ENCODE measurements at places on chromosomes 6 and 20. TPM values are rescaled to one million over a fixed set of nuclear protein-coding genes. Genes with fewer than 3 reads are reported as not detected.

DNA sequence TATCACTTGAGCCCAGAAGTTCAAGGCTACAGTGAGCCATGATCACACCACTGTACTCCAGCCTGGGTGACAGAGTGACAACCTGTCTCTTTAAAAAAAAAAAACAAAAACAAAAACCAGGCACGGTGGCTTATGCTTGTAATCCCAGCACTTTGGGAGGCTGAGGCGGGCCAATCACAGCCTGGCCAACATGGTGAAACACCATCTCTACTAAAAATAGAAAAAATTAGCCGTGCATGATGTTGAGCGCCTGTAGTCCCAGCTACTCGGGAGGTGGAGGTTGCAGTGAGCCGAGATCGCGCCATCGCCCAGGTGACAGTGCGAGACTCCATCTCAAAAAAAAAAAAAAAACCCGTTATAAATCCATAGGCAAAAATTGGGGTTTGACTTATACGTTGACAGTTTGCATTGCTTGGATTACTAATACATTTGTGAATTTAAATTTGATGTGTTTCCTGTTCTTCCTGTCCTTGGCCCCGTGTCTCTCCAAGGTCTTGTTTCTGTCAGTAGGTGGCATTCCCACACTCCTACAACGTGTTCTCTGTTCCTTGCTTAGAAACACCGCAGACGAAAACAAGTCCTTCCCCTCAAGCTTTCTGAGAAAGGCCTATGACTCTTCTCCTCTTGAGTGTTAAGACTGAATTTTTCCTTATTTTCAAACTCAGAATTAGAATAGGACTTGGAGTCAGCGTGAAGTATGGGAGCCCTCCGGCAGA, 147.0 kb downstream of the DTNBP1 start:
- DNase-seq: no peak

DNA sequence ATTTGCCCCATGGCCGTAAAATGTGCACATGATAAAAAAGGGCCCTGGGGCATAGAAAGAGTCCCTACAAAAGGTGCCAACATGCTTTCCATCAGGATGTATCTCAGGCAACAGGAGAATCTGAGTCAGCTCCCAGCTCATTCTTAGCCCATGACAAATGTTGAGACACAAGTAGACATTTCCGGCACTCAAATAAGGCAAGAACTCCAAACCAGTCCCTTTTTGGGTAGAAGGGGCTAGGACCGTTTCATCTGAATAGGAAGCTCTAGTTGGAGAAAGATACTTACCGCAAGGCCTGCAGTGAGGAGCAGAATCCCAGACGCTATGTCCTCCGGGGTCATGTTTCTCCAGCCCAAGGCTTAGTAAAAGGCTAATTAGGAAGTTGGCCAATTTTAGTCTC, 261.0 kb upstream of the RIN2 start:
- no peak for DNase-seq

GRCh38 chr6:53828966-53829697, 34.3 kb downstream of the LRRC1 start:
- no peak for DNase-seq

The NKX2-4 gene
- not detected for total RNA-seq

The MAS1L gene
- total RNA-seq: not detected

The C6orf58 gene
- total RNA-seq: 2.3 TPM

The RHAG gene
- total RNA-seq: 0.92 TPM

The DSP gene
- 125 TPM for total RNA-seq

The ADGB gene
- not detected for total RNA-seq

The SRMS gene
- total RNA-seq: not detected

Measured in stomach (tissue), 19 donors.